SK-N-MC (cell line): ENCODE measurements at places on chromosomes 7 and 10.

DNA sequence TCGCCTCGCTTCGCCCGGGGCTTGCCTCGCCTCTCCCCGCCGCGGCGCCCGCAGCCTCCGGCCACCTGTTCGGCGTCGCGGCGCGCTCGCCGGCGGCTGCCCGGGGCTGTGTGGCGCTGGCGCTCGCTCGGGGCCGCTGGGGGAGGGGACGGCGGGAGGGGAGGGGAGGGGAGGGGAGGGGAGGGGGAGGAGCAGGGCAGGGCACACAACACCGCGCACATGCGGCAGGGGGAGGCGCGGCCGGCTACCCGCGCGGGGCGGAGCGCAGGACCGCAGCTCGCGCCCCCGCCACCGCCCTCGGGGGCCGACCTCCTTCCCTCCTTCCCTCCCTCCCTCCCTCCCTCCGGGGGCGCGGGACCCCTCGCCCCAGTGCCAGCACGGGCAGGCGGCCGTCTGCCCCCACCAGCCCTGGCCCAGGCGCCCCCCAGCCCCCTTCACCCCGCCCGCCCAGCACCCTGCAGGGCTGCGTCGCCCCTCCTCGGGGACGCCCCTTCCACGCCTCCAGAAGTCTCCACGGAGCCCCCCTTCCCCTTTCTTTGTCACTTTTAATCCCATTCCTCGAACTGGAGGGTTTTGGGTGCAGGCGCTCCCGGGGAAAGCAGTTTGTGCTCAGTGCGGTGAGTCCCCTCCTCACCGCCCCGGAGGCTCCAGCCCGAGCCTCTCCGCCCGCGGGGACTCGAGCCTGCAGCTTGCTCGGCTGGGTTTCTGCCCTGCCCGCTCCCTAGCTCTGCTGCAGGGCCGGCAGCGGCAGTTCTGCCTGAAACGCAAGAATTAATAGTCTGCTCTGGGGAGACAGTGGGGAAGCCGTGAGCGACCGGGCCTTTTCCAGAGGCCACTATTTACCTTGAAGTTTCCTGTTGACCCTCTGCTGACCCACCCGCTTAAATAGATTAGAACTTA, at the start of gene PARD3:
Gene PARD3, minus strand, starts transcription at position 112 of the 900 bp plus-strand sequence. CDS start 301 bp downstream, outside the sequence.
- no peak for DNase-seq

DNA sequence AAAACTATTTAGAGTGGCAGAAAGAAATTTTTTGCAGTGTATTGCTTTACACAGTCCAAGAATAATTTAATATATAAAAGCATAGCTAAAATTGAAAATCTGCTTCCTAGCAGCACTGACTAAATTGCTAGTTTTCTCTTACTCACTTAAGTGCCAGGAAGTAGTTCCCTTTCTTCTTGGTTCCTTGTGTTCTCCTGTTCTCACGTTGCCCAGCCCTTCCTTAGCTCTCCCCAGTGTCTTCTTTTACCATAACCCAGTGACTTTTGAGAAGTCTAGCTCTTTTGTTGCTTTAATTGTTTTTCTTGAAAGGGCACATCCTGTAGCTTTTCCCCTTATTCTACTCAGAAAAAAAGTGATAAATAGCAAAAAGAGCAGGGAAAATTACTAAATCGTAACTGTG, 215.5 kb downstream of the THSD7A start:
- DNase-seq, result no peak

DNA sequence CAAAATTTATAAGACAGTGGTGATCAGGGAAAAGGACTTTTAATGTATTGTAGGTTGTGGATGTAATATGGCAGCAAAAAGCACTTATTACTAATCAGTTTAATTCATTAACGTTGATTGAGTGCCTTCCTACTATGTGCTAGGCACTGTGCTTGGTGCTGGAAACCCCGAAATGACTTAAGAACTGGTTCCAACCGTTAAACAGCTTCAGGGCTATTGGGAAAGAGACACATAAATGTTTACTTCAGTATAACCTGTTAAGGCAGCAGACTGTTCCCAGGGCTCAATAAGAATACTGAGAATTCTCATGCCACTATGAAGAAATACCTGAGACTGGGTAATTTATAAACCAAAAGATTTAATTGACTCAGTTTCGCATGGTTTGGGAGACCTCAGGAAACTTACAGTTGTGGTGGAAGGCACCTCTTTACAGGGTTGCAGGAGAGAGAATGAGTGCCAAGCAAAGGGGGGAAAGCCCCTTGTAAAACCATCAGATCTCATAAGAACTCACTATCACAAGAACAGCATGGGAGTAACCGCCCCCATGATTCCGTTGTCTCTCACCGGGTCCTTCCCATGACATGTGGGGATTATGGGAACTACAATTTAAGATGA, 1.1 kb upstream of the SLC25A13 start:
- no peak for DNase-seq

DNA sequence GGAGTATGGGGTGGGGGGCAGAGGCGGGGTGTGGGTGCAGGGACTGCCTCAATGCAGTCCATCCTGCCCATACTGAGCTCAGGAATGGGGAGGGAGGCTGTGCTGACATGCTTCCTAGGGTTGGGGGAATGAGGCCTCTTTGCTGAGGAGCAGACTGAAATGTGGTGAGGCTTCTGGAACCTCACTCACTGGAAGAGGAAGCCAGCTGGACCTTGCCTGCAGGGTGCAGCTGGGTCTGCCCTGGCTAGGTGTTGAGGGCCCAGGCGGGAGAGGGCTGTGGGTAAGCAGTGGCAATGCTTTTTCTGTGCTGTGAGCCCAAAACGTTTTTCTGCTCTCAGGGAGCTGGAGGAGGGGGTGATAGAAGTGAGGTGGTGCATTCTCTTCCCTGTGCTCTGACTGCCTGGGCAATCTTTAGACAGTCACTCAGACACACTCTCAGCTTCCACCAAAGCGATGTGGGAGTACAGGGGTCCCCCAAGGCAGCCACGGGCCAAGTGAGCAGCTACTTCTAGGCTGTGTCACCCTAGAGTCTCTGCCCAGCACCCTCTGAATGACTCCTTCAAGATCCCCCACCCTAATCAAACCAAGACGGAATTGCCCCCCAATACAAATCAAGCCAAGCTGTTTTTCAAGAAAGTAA, 41.1 kb upstream of the BMPR1A start:
- DNase-seq, result no peak

- no peak for DNase-seq
These were observed 141.4 kb downstream of the BUB3 start for GRCh38 chr10:123295644-123296043.

GRCh38 chr10:103175580-103176285, 17.3 kb downstream of the NT5C2 start:
- no peak for DNase-seq

GRCh38 chr7:149770728-149771636, 2.4 kb downstream of the ZNF467 start:
- DNase-seq, result no peak

DNA sequence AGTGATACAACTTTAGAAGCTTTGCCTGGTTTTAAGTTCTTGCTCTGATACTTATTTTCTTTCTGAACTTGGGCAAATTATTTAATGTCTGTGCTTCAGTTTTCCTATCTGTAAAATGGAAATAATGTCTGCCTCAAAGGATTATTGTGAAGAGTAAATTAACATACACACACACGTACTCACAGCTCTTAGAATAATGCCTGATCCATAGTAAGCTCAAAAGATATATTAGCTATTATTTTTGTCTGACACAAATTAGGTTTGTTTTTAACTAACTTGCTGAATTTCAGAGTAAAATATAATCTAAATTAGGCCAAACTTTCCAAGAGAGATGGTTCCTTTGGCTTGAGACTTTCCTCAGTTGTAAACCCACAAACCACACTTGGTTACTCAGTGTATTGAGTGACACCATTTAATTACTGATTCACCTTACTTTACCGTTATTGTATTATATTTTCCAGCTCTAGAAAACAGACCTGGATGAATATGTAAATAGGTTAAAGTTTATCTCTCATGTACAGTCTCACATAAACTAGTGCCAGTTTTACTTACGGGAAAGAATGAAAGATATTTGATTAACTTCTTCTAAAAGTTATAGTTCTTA, 50.4 kb downstream of the VTI1A start:
- no peak for DNase-seq

DNA sequence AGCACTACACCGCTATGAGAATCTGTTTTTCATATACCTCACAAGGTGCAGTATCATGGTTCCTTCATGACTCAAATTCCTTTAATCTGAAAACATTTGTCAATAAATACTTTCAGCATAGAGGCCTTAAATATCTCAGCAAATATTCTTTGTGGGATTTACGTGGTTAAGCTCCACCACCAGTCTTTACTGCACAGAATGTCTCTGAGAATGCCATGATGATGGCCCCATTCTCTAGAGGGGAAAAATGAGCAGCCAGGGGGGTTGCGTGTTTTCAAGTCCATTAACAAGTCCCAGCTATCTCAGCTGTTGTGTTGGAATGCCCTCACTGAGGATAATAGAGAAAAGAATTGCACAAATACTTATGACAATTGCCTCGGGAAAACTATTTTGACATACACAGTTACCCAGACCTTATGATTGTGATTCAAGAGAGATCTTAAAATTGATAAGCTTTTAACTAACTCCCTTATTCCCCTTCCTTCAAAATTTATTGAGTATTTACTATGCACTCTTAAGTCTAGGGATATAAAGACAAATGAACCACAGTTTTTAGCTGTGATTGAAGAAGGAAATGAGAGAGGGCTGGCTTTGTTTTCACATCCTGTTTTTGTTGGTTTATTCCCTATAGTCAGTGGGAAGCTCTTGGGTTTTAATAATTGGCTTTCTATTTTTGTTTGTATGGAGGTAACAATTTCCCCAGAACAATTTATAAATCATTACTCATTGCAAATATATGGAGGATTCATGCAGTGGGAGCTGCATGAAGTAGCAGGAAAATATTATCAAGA, 176.5 kb upstream of the VWC2 start:
- no peak for DNase-seq

GRCh38 chr10:119668461-119668860, 17.3 kb downstream of the BAG3 start:
- DNase-seq, result no peak

DNA sequence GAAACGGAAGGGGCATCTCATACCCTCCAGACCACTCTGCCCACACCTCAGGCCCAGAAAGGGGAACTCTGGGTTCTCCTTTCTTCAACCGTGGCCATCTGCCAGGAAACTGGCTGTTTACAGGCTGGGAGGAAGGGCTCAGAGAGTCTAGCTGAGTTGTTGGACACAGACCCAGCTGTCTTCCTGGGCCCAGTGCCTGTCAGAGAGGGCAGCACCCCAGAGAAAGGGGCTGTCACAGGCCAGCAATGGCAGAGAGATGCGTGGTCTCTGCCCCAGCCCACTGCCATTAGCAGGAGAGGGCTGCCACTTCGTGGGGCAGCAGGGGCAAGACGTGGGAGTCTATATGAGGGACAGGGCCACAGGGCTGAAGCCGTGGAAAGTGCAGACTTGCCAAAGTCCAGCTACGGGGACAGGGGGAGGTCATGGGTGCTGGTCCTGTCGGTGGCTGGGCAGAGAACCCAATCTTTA, 11.0 kb downstream of the GRID1 start:
- DNase-seq, result no peak

DNA sequence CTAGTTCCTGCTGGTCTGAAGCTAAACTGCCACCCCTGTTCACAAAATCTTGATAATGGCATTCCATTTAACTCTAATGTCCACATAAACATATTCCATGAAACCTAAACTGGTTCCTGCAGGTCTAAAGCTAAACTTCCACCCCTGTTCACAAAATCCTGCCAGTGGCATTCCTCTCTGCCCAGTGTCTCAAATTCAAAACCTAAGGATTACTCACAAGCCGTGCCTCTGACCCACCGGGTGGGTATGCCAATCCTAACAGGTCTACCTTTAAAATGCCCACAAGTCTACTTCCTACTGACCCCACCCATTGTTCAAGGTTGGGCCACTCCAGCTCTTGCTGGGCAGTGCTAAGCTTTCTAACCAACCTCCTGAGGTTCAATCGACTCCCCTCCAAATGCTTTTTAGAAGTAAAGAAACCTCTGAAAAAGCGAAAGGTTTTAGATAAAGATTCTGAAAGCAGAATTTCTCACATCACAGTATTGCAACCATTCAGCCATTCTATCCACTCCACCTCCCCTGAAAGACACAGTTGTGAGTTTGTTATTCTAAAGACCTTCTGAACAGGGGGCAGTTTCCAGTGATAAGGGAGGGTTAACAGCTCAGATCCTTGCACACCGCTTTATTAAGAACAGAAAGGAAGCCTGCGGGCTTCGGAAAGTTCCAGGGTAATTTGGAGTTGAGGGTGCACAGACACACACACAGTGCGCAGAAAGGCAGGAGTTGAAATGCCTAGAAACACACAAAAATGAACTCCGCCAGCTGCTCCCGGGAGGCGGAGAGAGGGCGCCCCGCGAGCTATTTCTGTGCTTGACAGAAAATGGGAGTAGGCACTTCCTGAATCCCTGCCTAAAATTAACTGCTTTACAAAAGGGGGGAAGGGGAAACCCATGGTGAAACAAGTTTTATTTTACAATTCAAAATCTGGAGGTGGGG, 87.7 kb downstream of the TNS3 start:
- peak; percentile 53 for DNase-seq
